ENCODE measurements at places on chromosomes 7 and 10.

GRCh38 chr7:70512144-70512543 lies 619.8 kb upstream of the GALNT17 start:
- DNase-seq, result no peak

DNA sequence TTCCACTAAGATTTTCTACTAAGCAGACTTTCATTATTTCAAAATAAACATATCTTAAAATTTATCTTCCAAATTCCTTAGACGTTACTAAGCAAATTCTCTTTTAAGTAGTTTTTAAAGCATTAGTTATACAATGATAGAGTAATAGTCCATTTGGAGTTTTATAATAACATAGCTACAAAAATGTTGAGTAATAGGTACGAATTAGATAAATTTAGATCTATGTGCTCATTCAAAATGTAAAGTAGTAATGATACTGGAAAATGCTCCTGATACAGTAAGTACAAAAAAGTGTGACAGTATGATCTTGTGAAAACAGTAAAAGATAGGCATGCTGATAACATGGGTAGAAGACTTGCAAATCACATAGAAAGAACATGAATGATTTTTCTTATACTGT lies 4.5 kb downstream of the DMTF1 start:
- no peak for DNase-seq

- no peak for DNase-seq
Observed at GRCh38 chr10:89702121-89702480, 711 bp downstream of the KIF20B start.

- DNase-seq, result no peak
Observed at GRCh38 chr7:114217026-114217806, 197.4 kb upstream of the FOXP2 start.

- no peak for DNase-seq
Observed at GRCh38 chr10:11045487-11045886, 27.8 kb downstream of the CELF2 start.

- no peak for DNase-seq
Observed at GRCh38 chr10:11631890-11632587, 20.6 kb upstream of the USP6NL start.

GRCh38 chr10:97217299-97217698 lies 31.5 kb upstream of the SLIT1 start:
- DNase-seq, result no peak

DNA sequence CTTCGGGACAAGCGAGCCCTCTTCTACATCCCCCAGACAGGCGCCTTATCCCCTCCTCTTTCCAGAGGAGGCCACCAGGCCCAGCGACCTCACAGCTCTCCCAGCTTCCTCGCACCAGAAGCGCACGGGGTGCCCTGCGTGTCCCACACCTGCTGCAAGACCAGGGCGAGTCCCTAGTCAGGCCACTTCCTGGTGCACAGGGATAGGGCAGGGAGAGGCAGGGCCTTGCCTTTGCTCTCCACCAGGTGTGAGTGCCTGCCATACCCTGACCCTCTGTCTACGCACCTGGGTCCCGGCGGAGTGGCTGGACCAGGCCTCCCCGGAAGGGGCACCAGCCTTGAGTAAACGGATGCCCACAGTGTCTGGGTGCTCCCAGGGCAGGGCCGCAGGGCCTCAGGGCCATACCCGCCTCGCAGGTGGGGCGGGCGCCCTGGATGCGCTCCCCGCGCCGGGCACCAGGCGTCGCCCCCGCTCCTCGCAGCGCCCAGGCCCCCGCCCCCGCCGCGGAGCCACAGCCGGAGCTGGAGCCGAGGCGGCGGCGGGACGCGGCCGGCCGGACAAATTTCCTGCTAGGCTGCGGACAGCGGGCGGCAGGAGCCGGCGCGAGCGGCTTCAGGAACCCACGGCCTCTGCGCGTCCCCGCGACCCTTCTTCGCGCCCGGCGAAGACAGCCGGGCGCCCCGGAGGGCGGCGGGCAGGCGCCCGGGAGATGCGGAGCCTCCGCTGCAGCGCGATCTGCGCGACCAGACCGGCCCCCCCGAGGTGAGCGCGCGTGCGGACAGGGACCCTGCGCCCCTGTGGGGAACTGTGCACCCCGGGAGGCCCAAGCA lies at the start of gene PTPRE:
PTPRE (plus strand) TSS at position 556 of the 830 bp plus-strand sequence. CDS start 133,779 bp downstream, outside the sequence.
- no peak for DNase-seq

GRCh38 chr10:24360282-24361127 lies 151.6 kb downstream of the KIAA1217 start:
- no peak for DNase-seq

DNA sequence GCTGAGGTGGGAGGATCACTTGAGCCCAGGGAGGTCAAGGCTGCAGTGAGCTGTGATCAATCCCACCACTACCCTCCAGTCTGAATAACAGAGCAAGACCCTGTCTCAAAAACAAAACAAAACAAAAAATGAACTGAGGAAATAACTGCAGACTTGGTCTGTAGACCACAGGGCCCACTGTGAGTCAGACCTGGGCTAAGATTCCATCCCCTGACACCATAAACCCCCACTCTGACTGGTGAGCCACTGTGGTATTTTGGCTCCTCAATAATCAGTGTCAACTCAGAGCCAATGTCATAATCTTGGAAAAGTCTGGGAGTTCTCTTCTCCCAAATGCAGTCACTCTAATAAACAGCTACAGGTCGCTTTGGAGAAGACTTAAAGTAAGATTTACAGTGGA lies 24.0 kb upstream of the ERCC6 start:
- DNase-seq, result no peak

Data from SW 1271 (cell line).